ENCODE measurements at places on chromosomes 2 and 18.

DNA sequence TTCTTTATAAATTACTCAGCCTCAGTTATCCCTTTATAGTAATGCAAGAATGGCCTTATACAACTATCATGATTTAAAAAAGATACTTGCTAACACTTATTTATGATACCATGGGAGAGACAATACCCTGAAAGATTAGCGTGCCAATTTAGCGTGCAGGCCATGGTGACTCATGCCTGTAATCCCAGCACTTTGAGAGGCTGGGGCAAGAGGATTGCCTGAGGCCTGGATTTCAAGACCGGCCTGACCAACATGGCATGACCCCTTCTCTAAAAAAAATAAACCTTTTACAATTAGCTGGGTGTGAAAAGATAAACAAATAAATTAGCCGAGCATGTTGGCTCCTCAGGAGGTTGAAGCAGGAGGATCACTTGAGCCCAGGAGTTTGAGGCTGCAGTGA lies 493.4 kb upstream of the FSIP2 start:
- DNase-seq, result no peak

DNA sequence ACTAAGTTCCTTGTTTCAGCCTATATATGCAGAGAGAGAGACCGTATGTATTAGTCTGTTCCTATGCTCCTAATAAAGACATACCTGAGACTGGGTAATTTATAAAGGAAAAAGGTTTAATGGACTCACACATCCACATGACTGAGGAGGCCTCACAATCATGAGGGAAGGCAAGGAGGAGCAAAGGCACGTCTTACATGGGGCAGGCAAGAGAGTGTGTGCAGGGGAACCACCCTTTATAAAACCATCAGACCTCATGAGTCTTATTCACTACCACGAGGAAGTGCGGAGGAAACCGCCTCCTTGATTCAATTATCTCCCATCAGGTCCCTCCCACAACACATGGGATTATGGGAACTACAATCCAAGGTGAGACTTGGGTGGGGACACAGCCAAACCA lies 73.8 kb downstream of the TMEM18 start:
- DNase-seq, result no peak

DNA sequence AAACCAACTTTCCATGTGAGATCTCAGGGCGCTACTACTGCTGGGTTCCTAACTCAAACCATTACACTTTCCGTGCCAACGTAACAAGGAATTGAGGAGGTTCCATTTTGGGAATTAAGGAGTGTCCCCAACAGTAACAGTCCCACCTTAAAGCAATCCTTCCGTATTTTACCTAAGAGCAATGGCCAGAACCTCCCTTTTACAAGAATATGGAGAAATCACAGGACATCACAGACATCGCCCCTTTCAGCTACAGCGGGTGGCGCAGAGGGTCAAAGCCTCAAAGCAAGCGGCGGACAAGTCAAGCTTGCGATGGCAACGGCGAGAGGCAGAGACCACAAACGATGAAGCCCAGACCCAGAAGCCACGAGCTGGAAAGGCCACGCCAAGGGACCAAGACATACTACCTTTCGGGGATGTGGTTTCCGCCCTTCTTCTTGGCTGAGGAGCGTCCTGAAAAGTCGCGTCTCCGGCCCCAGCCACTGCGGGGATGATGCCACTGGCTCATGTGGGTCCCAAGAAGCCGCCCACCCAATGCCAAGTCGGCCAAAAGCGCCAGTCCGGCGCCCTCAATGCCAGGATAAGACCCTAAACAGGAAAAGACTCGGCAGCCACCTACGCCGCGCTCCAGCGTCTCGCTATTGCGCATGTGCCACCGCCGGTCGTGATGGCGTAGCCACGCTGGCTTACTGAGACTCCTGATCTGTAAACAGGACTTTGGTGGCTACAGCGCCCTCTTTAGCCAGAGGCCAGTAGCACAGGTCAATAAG lies at the start of gene DUSP11:
Gene DUSP11, minus strand, starts transcription at position 637 of the 770 bp plus-strand sequence. Its CDS starts 129 bp downstream, at position 508.
- peak; percentile 97 for DNase-seq

DNA sequence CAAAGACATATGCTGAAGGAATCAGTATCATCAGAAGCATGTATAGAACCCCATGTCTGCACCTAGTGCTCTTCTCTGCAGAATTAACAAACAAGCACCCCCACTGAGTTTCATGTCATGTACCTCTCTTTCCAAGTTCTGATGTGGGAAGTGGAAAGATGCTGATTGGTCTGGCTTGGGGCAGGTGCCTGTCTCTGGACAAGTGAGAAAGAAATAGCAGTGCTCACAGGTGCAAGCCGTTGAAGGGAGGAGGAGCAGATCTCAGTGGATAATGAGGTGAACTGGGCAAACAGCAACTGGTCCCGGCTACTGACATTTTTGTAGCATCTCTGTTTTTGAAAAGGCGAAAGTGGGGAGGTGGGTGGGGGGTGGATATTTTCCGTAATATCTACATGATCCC lies 17.5 kb upstream of the ACVR1 start:
- DNase-seq, result no peak

GRCh38 chr18:8705961-8706790 lies 820 bp downstream of the MTCL1 start:
- DNase-seq, result peak; percentile 36

- DNase-seq, result no peak
Measured at GRCh38 chr2:29518010-29518409, 402.8 kb downstream of the CLIP4 start.

DNA sequence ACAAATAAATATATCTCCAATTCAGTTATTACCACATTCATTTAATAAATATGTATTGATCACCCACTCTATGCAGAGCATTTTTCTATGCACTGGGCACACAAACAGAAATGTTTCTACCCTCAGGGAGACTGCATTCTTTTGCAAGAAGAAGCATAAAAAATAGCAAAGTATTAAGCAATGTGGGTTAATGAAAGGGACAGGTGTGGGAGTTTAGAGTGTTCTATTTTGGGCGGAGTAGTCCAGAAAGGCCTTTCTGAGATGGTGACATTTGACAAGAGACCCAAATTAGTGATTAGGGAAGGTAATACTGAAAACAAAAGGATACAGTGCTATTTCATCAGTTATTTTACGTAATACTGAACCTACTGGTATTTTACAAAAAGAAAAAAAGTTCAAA lies 394.3 kb upstream of the CHST9 start:
- no peak for DNase-seq

- DNase-seq, result no peak
Measured at GRCh38 chr2:46075848-46076247, 221.4 kb upstream of the EPAS1 start.

DNA sequence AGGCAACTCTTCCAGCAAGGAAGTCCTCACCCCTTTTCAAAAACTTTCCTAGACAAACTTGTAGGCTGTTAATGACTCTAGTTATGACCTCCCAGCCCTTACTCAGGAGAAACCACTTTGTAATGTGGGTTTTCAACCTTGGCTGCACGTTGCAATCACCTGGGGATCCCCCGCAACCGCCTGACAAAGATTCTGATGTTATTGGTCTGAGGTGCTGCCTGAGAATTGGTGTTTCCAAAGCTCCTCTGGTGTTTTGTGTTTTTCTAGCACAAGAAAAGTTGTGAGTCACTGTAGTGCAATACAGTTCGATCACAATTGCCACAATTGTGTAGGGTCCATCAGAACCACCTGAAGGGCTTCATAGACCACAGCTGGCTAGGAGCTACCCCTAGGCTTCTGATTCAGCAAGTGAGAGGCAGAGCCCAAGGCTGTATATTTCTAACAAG lies 121.6 kb downstream of the SP100 start:
- no peak for DNase-seq

GRCh38 chr2:227534714-227535113 lies 62.8 kb downstream of the AGFG1 start:
- DNase-seq, result no peak

DNA sequence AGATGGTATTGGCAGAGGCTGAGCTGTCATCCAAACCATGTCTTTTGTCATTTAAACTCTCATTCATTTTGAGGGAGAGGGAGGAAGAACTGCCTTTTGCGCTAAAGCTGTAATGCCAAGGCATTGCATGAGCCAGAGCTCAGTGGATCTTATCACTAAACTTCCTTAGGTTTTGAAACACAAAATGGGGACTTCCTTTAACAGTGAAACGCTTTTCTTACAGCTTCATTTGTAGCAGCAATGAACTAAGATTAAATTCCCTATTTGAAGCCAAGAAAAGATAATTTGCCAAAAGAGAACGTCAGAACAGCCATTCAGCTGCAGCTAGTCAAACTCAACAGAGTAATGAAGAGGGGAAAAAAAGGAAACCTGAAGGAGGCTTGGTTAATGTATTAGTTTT lies 143.5 kb upstream of the MMADHC start:
- no peak for DNase-seq

GRCh38 chr2:69720404-69720803 lies 21.5 kb upstream of the ANXA4 start:
- DNase-seq, result no peak

DNA sequence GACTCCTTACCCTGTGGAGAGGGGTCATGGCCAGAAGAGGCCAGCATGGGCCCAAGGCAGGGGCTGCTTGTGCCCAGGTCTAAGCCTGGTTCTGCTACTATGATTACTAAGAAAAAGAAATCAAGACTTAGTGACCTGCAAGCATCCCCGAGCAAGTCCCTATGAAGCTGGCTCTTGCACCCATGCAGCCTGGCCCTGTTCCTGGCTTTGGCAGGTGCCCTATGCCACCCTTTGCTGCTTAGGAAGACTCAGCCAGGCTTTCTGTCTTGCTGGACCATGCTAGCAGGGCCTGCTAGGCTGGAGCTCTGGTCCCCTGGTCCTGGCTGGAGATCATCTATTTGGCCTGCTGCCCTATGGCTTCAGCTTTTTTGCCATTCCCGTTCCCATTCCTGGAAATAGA lies 309.4 kb upstream of the EPAS1 start:
- no peak for DNase-seq

GRCh38 chr2:72757177-72757775 lies 68.6 kb downstream of the EXOC6B start:
- no peak for DNase-seq

- no peak for DNase-seq
Measured at GRCh38 chr2:235647264-235647663, 153.4 kb downstream of the AGAP1 start.

DNA sequence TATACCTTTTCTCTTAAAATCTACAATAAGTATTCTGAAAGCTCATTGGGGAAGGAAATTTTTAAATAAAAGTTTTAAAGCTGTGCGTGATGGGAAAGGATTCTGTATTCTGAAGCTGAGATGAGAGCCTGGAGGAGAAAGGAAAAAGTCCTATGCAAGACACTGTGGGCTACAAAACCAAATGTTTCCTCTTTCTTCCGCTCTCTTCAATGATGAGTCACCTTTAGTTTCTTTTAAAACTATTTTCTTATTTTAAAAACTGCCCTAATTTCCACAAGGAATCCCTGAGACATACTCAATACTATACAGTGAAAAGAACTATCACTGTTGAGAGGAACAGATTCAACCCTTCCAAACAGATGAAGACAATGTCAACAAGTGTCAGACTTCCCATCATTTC lies 87.4 kb downstream of the INO80D start:
- DNase-seq, result no peak

DNA sequence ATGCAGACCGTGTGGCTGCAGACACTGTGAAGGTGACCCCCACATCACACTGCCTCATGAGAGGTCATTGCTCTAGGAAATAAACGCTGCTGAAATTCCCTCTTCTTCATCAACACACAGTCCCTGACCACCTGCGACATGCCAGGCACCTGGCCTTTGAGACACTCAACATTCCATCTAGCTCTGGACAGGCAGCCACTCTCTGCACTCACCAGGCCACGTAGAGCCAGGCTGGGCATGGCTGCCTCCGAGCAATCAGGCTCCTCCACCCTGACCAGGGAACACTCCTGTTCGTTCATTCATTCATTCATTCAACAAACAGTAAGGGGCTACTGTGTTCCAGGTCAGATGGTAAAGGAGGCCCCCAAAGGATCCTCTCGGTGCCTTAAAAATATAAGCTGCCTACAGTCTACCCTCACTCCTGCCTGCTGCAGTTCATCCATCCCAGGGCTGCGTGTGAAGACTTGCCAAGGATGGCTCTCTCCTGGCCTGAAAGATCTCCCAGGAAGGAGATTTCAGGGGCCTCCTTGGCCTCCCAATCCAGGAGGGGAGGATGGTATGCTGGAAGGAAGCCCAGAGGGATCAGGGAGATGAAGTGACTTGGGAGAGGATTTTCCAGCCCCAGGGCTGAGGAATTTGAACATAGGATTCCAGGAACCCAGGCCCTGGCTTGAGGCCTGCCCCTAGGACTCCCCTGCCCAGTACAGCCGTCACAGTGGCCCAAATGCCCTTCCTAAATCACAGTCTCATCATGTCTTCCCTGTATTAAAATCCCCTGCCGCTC lies 66.7 kb downstream of the TNS1 start:
- DNase-seq, result no peak

DNA sequence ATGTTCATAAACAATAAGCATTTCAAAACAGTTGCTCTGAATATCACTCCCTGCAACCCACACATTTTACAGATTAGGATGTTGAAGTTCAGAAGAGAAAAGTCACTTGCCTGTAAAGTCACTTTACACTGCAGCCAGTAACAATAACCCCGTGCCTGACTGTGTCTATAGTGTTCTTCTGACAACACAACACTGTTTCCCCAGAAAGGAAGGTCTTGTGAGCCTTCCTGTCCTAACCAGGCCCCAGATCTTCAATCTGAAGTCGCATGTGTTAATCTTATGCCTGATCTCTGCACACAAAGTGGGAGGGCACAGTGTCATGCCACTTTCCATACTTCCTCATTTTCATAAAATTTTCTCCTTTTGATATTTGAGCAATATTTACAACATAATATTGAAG lies 120.2 kb downstream of the FEZ2 start:
- DNase-seq, result no peak

- DNase-seq, result no peak
Measured at GRCh38 chr2:23606968-23607367, 222.0 kb downstream of the KLHL29 start.

- no peak for DNase-seq
Measured at GRCh38 chr2:214311031-214311533, 99.8 kb upstream of the VWC2L start.

- DNase-seq, result no peak
Measured at GRCh38 chr2:128769457-128770142, 450.9 kb upstream of the HS6ST1 start.

DNA sequence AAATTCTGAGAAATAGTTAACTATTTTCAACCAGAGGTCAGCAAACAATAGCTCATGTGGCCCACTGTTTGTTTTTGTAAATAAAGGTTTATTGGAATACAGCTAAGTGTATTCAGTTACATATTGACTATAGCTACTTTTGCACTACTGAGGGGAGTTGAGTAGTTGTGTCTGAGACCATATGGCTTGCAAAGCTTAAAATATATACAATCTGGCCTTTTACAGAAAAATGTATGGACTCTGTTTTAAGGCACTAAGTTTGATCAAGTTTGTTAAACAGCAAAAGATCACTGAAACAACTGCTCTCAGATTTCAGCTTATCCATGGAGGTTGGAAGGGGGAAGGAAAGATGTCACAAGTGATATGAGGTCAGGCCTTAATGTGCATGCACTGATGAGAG lies 667.1 kb downstream of the CNTNAP5 start:
- DNase-seq, result no peak

GRCh38 chr2:196225213-196225612 lies 53.8 kb upstream of the STK17B start:
- no peak for DNase-seq

- peak; percentile 38 for DNase-seq
Measured at GRCh38 chr2:159030674-159031380, 62.4 kb downstream of the TANC1 start.
